ENCODE measurements at places on chromosomes 3 and 15.

DNA sequence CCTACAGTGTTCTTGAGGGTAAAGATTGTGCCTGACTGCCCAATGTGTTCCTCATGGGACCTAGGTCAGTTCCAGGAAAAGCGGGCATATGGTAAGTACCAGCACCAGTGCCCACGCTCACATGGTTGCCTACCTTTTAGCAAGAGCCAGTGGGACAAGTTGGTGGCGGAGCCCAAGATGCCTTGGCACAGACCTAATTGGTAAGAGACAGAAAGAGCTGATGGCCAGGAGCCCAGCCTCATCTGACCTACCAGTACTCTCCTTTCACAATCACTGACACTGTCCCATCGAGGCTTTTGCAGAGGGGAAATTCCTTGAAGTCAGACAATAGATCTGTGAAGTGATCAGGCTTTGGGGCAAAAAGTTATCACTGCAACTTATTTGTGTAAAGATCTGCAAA lies 98.4 kb upstream of the BCL6 start:
- DNase-seq = no peak

- DNase-seq = no peak
Observed at GRCh38 chr3:165383381-165383780, 187.2 kb upstream of the SLITRK3 start.

DNA sequence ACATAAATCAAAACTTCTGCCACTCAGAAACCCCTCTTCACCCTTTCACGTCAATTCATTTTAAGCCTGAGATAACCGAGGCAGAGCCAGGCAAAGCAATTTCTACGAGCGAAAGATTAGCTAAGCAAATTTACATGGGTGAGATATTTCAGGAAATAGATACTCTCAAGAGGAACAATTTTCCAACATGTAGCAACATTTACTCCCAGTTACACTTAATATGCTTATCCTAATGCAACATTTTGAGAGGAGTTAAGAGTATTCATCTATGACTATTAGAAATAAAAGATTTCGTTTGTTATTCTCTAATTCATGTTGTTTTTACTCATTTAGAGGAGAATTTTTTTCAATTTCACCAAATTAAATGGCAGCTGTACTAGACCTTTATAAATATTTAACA lies 837 bp downstream of the TMC3 start:
- no peak for DNase-seq

GRCh38 chr15:64845183-64845611 lies 3.5 kb downstream of the PLEKHO2 start:
- DNase-seq = peak; percentile 23
